ENCODE measurements at places on chromosomes 6 and 20.

GRCh38 chr20:57993716-57994431 lies 234.6 kb downstream of the ANKRD60 start:
- DNase-seq = no peak

DNA sequence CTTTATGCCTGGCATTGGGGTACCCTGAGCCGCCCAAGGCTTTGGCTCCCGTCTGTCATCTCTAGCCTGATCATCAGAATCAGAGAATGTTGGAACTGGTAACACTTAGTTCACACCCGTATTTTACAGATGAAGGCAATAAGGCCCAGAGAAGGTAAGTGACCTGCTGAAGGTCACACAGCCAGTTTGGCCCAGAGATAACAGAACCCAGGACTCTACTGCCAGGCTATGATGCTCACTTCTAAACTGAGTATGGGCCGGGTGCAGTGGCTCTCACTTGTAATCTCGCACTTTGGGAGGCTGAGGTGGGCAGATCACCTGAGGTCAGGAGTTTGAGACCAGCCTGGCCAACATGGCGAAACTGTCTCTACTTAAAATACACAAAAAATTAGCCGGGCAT lies 1.8 kb upstream of the TGM6 start:
- no peak for DNase-seq

GRCh38 chr6:36805096-36805797 lies 34.0 kb downstream of the CPNE5 start:
- no peak for DNase-seq

DNA sequence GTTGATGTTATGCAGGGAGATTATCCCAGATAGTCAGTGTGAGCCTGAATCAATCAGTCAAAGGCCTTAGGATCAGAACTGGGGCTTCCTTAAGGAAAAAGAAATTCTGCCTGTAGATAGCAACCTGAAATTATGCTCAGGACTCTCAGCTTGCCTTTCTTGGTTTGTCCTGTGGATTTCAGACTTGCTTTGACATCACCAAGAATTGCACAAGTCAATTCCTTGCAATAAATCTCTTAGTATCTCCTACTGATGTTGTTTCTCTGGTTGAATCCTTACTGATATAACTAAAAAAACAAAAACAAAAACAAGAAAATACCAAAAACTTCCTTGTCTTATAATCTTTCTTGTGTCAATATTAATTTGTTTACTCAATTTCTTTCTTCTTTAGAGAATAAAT lies 258.9 kb upstream of the TCF21 start:
- DNase-seq = no peak

- DNase-seq = no peak
Observed at GRCh38 chr6:121828146-121828886, 392.9 kb downstream of the GJA1 start.

DNA sequence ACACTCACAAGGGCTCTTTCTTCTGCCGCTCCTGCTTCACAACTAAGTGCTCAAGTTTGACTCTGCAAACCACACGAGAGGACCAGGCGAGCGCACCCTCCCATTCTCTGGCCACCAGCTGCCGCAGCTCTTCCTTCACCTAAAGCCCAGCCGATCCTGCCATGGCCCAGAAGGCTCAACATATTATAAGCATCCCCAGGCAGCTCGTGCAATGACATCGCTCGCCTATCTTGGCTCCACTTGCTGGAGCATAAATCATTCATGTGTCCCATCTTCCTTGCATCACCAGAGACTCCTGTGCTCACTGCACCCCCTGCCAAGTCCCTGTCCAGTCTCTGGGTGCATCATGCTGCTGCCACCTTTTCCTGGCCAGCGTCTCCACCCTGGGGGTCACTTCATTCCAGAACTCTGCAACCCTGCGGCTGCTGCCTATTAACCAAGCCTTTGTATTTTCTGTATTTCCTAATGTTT lies 59.0 kb downstream of the PSMG4 start:
- no peak for DNase-seq

DNA sequence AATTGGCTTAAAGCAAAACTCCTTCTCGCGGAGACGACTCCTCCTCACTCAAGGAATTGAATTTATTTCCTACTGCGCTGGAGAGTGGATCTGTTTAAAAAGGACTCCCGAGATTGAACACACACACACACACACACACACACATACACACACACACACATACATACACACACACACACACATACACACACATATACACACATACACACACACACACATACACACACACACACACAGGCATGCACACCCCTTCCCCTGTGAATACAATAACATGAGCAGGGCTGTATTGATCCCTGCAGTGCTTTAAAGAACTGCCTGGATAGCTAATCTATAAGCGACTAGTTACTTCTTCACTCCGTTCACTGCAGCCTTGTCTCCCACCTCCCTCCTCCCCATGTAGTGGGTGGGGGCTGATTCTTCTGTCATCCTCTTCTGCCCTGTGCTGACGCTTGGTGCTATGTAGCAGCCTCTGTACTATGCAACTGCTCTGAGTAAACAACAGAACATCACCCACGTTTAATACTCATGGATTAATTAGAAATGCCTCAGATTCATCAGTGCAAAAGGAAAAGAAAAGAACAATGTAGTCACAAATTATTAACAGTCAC lies 549.0 kb downstream of the CDH26 start:
- DNase-seq = no peak
